ENCODE measurements at places on chromosomes 5 and 9.
A peak's percentile ranks its signal among the peaks of the same experiment; 100 is the strongest.

DNA sequence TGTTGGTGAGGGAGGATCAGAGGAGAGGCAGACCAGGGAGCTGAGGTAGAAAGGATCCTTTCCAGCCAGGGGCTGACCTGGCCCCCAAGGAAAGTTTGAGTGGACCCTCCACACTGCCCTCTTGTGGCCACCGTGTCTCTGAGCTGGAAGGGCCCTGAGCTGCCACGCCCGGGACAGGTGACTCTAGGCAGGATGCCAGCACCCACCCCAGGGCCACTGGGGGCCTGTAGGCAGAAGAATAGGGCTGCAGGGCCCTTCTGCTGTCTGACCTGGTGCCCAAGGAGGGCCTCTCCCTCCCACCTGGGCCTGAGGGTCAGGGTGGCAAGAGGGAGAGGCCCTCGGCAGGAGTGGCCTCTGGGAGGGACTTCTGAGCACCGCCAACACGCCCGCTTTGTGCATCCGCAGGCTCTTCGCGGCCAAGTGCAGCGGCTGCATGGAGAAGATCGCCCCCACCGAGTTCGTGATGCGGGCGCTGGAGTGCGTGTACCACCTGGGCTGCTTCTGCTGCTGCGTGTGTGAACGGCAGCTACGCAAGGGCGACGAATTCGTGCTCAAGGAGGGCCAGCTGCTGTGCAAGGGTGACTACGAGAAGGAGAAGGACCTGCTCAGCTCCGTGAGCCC, 76.8 kb downstream of the LMX1B start:
- DNase-seq, result peak; percentile 57

GRCh38 chr5:152256580-152256979, 148.5 kb downstream of the NMUR2 start:
- DNase-seq, result no peak

DNA sequence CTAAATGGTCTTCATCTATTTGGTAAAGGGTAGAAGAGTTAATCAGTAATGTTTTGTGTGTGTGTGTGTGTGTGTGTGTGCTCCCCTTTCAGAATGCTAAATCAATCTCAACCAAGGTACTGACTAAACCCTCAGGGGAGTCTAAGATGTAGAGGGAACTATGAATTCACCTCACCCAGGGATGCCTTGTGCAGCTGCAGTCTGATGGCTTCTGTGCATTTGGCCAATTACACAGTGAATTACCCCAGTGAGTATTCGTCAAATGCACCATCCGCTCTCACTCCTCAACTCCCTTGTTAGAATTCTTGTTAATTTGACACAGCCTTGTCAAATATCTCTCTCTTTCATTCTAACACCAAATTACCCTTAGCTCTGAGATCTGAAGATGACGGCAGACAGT, 234.6 kb downstream of the GABRB2 start:
- no peak for DNase-seq

DNA sequence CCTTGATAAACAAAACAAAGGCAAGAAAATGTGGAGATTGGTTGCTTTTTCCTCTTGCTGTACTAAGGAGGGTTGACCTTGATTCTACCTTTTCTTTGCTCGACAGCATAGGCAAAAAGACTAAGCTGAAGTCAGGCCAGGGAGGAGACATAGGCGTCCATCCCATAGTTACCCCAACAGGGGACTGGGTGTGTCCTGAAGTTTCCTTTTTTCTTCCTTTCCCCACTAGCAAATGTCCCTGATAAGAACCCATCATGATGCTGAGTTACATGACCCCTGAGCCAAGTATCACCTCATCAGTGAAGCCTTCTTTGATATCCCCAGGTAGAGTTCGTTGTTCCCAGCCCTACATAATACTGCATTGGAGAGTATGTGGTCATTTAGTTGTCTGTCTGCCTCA, 9.9 kb upstream of the SHROOM1 start:
- no peak for DNase-seq

DNA sequence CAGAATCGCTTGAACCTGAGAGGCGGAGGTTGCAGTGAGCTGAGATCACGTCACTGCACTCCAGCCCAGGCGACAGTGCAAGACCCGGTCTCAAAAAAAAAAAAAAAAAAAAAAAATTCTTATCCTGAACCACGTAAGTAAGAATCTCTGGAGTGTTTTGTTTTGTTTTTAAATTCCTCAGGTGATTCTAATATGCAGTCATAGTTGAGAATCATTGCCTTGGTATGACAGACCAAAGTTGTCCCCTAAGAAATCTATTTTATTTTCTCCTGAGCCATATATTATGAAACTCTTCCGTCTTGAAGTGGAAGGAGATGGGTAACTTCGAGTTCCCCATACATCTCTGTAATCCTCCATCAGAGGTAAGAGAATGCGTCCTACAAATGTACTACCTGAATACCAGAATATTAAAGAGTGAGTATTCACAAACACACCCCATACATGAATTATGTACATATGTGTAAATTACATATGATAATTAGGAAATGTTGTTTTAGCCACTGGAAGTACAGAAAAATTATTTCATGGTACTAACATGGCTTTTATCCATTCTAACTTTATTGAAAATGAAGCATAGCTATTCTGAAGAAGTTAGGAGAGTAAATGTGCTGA, 26.7 kb upstream of the SVEP1 start:
- DNase-seq, result no peak

GRCh38 chr5:32100691-32101302, 73.3 kb downstream of the GOLPH3 start:
- no peak for DNase-seq

DNA sequence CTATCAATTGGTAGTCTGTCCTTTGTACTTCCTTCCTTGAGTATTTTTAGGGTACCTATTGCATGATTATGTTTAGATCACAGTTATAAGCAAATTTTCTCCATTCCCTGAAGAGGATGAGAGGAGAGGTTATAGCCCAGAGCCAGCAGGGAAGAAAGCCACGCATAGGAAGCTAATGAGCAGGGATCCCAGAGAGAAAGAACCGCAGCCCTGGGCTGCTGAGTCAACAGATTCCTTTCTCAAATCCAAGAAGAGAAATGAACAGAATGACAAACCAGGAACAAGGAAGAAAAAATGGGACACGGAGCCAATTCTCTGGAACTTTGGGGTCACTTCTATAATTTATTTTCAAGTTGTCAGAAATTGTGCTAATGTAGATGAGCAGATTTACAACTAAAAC, 284.5 kb downstream of the RFX3 start:
- no peak for DNase-seq

GRCh38 chr5:150261231-150261630, 28.3 kb downstream of the CAMK2A start:
- no peak for DNase-seq

- no peak for DNase-seq
These were observed 25.5 kb downstream of the HK3 start for GRCh38 chr5:176873541-176874172.

- no peak for DNase-seq
These were observed 29.3 kb upstream of the COL5A1 start for GRCh38 chr9:134612309-134612708.

DNA sequence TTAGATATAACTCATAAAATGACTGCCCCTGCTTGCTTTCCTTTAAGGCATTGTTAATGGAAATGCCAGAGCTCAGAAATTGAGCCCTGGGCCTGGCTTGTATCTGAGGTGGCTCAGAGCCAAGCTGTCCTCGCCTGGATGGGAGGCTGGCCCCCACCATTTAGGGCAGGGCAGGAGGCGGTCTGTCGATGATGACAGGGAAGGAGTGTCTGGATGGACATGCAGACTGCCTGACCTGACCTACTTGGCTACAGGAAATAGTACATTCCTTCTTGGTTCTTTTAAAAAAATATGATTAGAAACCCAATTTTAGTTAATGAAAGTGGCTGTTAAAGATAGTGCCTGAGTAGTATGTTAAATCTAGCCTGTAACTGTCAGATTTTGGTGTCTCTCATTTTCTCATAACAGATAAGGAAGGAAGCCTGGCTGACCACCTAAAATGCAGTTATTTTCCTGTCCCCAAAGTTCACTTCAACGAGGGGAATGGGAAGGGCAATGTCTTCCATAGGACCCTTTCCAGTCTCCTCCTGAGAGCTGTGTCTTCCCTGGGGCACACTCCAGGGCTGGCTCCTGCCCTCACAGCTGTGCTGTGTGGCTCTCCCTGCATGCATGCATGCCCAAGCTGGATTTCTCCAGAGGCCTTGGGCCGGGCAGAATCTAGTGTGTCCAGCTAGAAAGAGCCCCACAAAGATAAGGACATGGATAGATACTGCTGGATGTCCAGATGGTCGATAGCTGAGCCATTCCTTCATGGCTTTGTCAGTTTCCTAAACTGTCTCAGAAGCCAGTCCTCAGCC, 42.3 kb downstream of the MACROH2A1 start:
- DNase-seq, result no peak

GRCh38 chr5:151171529-151171928, 13.9 kb upstream of the ANXA6 start:
- no peak for DNase-seq

DNA sequence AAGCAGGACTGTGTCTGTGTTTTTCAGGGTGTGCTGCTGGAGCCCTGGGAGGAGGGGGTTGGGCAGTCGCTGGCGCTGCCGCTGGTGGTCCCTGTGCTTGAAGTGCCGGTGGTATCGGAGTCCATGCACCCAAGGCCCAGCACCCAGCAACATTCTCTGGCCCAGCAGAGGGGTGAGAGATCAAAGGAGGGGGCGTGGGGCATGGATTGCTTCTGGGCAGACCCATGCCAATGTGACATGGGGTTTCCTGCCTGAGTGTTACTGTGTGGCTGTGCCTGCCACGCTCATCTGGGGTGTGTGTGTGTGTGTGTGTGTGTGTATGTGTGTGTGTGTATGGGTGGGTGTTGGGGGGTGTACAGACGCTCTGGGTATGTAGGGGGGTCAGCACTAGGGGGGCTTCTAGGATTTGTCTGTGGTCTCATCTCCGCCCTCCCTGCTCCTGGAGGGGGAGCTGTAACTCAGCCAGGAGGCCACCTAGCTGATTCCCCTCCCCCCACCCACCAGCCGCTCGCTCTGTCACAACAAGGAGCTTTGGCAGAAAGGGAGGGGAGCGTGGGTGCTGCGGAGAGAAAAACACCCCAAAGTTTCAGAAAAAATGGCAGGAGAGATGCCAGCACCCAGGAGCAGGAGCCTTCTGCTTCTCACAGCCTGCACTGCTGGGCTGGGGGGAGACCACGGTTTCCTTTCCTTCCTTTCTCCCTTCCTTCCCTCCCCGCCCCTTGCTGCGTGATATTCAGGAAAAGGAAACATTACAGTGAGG, 35.9 kb upstream of the HSPA9 start:
- no peak for DNase-seq

GRCh38 chr9:135857843-135858242, 49.5 kb downstream of the CAMSAP1 start:
- DNase-seq, result no peak

DNA sequence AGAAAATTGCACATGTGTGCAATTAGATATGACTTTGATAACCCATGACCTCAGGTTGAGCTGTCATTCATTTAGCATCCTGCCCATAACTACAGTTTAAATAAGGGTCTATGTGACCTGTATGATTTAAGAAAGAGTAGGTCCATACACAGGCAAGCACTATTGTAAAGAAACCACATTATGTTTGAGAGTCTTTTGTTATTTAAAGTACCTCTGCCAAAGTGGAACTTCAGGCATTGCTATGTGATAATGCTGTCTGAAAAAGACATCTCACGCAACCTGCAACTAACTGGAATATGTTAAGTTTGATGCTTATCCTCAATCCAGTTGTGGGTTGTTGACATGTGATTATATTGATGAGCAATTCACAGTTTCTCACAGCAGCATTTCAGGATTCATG, 317.0 kb downstream of the TMEM161B start:
- no peak for DNase-seq

- no peak for DNase-seq
These were observed 14.4 kb upstream of the CCDC69 start for GRCh38 chr5:151238303-151238741.

DNA sequence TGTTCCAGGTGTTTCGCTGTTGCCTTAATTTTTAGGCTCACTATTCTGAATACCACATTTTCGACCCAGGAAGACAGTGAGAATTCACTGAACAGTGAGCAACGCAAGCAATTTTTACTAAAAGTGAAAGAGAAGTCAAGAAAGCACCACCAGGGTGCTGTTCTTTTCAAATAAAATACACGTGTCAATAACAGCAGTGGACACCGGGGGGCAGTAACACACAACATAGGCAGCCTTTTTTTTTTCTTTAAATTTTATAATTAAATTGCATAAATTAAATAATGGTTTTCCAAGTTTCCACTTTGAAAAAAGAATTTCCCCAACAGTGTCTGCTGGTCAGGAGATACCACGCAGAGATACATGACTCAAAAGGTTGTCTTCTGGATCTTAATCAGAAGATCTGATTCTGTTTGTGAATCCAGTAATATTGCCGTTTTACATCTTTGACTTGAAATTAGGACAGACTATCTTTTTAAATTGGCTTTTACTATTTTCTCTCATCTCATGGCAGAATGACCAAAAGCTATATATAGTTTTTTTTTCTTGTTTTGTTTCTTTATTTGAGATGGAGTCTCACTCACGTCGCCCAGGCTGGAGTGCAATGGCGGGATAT, 47.1 kb upstream of the SH3GL2 start:
- DNase-seq, result peak; percentile 32

DNA sequence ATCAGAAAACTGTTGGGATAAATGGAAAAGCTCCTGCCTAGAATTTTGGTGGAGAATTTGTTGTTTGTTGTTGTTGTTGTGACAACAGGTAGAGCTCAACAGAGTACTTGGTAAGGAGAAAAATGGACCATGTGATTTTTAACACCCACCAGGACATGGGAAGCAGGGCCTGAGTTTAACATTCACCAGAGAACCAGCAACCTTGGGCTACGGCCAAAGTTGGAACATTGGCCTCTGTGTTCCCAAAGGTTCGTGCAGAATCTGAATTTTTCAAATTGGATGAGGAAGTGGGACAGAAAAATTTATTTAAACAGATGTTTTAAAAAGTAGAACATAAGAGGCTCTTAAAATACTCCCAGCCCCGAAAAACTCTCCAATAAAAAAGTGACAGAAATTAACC, 127.0 kb downstream of the GNA14 start:
- no peak for DNase-seq

- DNase-seq, result no peak
These were observed 60.8 kb downstream of the SEMA4D start for GRCh38 chr9:89436963-89437625.

- no peak for DNase-seq
These were observed 45.8 kb downstream of the MOCS2 start for GRCh38 chr5:53063791-53064190.

- DNase-seq, result no peak
These were observed 72.7 kb downstream of the EPB41L4B start for GRCh38 chr9:109248133-109248581.
